ENCODE measurements at places on chromosomes 6 and 20. TPM values are rescaled to one million over a fixed set of nuclear protein-coding genes. Genes with fewer than 3 reads are reported as not detected.

SPINT4 gene
- not detected for total RNA-seq

SIRPG gene
- total RNA-seq: not detected

CD93 gene
- total RNA-seq: 0.05 TPM

GPR31 gene
- total RNA-seq: not detected

DNA sequence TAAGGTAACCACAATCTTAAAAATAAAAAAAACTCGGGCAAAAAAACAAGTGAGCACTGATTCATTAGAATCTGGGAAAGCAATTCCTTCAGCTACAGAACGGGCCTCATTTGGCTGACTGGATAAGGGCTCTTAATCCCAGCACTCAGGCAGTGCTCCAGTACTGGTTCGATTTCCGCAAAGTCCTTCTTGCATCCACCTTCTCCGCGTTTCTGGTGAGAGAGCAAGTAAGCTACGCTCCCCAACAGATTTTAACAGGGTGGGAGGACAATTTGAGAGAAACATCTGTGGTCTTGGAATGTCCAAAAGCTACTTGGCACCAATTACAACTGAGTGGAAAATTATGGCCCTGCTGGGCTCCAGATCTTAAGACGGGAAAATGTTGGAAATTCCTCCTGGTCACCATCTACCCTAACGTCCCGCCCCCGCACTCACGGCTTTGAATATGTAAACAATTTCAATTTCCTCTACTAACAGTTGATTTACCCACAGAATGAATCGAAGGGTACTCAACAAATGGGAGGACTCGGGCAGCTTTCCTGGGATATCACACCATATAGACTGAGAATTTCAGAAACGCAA is 18.1 kb upstream of the ZSCAN9 start:
- DNase-seq: no peak

DNA sequence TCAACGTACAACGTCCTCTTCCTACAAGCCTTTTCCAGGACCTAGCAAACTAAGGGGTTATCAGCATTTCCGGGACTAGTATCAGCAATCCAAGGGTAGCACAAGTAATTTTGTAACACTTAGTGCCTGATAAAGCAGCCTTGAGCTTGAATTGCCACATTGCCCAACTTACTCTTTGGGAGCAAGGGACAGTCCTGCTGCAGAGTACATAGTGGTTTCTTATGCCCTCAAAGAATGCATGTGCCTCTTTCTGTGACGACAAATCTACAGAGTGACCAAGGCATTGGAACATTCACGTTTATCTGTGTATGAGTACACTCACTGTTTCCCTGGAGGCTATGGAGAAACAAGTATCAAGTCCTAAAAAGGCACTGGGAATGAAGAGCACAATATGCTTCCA is 3.2 kb upstream of the ID4 start:
- DNase-seq: no peak

Data from WTC11 (cell line).